Effector memory CD8-positive, alpha-beta T cell (primary cell): ENCODE measurements at places on chromosomes 2 and 18.

DNA sequence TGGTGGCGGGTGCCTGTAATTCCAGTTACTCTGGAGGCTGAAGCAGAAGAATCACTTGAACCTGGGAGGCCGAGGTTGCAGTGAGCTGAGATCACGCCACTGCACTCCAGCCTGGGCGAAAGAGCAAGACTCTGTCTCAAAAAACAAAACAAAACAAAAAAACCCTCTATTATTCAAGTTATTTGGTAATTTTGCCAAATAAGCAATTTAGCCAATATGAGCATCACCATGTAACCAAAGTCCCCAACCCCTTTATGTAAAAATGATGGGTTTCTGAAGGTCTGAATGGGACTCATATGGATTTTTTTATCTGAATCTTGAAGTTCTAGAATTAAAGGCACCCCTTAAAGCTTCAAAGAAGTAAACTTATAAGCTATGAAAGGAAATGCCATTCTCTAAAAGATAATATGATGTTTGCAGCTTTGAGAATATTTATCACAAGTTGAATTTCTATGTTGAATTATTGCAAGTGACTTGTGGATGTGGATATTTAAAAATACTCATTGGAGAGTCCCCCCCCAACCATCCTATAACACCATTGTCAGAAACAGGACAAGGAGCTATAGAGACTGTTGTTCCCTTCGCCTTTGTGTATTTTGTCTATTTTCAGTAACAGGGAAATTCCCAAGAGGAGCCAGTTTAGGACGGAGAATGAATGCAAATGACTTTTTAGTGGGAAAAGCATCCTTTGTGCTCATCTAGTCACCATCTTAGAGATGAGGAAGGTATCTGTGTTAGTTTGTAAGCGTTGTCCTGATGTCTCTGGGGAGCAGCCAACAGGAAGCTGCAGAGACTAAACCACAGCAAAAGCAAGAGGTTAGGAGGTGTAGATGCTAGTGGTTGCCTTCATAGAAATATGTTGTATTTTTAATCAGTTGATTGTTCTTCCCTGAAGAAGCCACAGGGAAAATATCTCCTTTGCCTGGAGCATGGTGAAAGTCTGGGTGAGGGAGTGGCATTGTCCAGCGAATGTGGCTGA is 68.3 kb downstream of the TET3 start:
- peak; percentile 7 for DNase-seq

DNA sequence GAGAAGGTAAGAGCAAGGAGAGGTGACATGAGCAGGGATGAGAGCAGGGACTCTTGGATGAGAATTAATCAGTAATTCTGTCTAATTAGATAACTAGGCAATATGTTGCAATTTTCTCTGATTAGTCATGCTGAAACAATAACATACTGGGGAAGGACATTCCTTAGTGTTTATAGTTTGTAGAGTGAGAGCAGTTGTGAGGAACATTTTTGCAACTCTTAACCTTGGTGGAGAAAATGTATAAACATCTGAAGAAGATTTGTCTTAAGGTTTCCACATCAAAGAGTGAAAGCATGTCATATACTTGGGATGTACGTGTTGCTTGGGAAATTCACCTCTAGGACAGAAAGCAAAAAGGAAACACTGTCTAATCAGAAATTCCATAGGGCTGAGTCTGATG is 955.4 kb upstream of the FANCL start:
- no peak for DNase-seq

DNA sequence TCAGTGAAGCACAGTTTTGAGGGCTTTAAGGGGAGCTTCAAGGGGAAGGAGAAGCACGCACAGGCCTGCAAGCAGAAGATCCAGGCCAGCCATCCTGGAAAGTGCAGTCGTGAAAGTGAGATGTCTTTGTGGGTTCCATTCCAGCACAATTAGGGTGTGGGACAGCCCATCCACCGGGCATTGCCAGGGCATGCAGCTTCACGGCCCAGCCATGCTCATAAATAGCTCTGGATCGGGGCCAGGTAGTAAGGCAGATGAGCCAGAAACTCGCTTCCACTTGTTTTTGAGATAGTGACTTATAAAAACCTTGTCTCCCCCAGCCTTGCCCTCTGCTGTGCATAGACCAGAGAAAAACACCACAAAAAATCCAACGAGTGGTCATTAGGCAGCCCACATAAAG is 21.0 kb downstream of the KDSR start:
- no peak for DNase-seq

DNA sequence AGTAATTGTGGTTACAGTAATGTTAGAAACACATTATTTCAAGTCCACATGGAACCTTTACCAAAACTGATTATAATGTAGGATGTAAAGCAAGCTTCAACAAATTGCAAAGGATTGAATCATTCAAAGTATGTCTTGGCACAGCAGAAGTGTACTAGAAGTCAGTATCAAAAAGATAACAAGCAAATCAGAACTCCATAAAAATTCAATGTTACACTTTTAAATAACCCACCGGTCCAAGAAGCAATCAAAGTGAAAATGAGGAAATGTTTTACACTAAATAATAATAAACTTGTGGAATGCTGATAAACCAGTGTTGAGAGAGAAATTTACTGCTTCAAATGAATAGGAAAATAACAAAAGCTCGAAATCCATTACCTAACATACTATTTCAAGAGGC is 47.7 kb downstream of the TTC21B start:
- no peak for DNase-seq

GRCh38 chr2:86160156-86160952 is 34.9 kb downstream of the IMMT start:
- DNase-seq: no peak

- DNase-seq: no peak
Observed at GRCh38 chr2:37997629-37998028, 72.5 kb downstream of the RMDN2 start.

GRCh38 chr2:130251873-130252620 is 53.8 kb upstream of the TUBA3E start:
- DNase-seq: no peak

- no peak for DNase-seq
Observed at GRCh38 chr2:176130957-176131847, 1.7 kb downstream of the HOXD8 start.
